ENCODE measurements at places on chromosomes 3 and 15.

- no peak for DNase-seq
Observed at GRCh38 chr3:52086461-52086860, 30.1 kb upstream of the DUSP7 start.

GRCh38 chr3:102484363-102484762, 49.5 kb downstream of the ZPLD1 start:
- no peak for DNase-seq

DNA sequence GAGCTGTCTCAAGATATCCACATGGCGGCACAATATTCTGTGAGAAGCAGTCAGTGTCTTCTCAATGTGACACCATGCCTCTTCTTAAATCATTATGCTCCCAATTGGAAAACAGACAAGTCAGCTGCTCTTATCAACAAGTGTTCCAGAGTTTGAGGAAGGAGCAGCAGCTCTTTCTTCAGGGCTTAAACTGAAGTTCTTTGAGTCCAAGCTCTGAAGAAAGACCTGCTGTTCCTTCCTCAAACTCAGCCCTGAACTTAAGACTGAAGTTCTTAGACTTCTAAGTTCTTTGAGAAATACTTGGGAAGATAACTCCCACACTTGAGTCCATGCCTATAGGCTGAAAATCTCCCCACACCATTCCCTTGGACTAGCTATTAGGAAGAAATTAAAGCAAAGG, 43.4 kb downstream of the NPTN start:
- DNase-seq = no peak

- no peak for DNase-seq
Observed at GRCh38 chr3:47464588-47464987, 11.2 kb downstream of the SCAP start.

- DNase-seq = no peak
Observed at GRCh38 chr3:146454796-146455195, 14.6 kb downstream of the PLSCR2 start.

GRCh38 chr15:37375519-37375918, 275.2 kb upstream of the MEIS2 start:
- no peak for DNase-seq

DNA sequence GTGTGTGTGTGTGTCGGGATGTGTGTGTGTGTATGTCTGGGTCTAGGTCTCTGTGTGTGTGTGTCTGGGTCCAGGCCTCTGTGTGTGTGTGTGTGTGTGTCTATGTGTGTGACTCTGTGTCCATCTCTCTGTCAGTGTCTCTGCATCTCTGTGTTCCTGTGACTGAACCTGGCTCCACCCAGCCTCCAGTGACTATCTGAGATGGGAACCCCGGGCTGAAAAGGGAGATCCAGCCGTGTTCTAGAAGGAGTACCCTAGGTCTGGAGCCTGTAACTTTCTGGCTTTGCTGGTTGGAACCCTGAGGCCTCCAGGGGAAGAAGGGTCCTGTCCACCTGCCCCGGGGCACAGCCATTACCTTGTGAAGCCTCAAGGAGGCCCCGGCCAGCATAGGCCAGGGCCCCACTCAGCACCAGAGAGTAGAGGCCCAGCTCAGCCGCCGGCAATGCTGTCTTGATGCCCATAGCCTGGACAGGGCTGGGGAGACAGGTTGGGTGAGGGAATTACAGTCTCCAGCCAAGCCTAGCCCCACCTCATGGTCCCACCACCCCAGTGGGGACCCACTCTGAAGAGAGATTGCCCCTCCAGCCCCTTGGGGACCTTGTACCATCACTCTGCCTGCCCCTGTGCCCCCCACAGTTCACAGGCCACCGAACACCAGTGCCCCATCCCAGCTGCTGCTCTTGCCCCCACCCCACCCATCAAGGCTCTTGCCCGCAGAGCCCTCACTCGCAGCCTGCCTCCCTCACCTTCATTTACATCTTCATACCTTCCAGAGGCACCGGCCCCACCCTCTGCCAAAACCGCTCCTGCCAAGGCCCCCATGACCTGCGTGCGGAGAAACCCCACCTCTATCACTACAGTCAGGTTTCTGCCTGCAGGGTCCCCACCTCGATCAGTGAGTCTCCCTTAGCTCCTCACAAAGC, 2.0 kb downstream of the HHATL start:
- DNase-seq = no peak

DNA sequence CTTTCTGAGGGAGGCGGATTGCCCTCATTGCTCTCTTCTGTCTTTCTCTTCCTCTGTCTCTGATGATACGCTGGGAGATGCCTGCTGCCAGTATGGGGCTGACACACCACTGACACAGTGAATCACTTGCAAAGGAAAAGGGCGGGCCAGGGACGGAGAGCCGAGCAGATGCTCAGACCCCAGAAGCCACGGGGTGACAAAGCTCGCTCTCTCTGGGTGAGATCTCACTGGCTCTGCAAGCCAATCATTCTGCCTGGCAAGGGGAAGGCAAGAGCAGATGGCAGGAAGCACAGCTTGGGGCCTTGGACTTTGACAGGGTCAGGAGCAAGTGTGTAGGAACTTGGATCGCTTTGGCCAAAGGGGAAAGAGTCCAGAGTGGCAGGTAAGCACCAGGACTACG, 198.7 kb downstream of the NTRK3 start:
- DNase-seq = no peak

DNA sequence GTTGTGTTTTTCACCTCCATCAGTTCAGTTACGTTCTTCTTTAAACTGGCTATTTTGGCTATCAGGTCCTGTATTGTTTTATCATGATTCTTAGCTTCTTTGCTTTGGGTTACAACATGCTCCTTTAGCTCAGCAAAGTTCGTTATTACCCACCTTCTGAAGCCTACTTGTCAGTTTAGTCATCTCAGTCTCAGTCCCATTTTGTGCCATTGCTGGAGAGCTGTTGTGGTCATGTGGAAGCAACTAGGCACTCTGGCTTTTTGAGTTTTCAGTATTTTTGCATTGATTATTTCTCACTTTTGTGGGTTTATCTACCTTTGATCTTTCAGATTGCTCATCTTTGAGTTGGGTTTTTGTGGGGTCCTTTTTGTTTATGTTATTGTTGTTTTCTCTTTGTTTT, 151.3 kb downstream of the CFAP20DC start:
- no peak for DNase-seq

DNA sequence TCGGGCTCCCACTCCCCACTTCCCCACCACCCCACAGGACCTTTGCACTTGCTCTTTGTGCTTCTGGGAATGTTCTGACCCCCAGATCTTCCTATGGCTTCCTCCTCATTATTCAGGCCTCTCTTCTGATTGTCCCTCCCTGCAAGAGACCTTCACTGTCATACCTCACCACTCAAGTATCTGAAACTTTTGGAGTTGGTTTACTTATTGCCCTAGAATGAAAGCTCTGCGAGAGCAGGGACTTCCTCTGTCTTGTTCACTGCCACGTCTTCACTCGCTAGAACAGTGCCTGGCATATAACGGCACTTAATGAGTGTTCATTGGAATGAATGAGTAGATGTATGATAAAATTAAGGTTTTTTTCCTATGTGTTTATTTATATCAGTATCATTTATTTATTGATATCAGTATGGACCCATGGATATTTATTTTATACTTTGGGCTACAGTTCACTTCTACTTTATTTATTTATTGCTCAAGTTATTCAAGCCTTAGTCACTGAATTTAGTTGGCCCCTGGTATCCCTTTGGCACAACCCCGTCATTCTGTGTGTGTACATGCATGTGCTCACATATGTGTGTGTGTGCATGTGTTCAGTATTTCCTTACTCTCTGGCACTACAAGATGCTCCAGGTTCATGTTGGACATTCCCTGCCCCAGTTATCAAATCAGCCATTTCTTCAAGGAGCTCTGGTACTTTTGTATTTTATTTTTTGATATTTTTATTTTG, 197.6 kb downstream of the THSD4 start:
- no peak for DNase-seq

GRCh38 chr3:101900316-101900715, 51.0 kb downstream of the NFKBIZ start:
- no peak for DNase-seq

DNA sequence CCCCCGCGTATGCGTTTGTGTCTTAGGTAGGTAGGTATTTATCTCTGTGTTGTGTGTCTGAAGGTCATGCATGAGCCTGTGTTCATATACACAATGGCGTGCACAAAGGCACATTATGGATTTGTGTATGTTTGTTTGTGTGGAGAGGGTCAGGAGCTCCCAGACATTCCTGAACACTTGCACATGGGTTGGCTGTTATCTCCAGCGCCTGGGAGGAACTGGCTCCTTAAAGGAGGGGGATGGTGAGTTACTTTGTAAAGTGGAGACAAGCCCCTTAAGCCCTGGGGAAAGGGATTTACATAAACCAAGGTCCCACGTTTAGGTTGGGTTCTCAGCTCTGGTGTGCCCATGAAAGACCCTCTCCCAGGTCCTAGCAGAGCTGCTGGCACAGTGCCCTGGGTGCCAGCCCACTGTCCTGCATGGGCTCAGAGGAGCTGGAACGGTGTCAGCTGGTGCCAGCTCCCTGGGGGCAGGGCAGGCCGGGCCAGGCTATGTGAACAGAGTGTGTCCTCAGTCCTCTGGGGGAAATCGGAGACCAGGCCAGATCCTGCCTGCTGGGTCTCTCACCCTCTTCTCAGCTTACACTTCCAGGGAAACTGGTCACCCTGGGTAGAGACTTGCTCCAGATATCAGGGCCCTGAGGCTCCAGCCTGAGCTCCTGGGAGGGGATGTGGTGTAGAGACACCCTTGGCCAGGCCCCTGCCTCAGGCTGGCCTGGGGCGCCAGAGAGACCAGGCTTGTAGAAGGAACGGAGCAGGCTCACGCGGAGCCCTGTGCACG, 25.1 kb downstream of the SNX33 start:
- no peak for DNase-seq

DNA sequence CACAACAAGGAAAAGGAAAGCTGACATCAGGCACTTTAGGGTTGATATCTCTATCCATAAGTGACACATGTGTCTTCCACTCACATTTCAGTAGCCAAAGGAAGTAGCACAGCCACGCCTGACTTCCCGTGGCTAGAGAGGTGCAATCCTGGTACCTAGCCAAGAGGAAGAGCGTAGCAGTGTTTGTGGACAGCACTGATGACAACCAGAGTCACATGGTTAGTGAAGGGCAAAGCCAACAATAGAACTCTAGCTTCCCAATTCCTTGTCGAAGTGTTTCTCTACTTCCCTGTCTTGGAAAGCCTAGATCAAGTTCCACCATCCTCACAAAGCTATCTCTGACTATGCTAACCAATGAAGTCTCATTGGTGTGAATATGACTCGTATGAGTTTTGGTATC, 189.2 kb downstream of the RSL24D1 start:
- no peak for DNase-seq

GRCh38 chr3:33807191-33807590, 8.8 kb downstream of the PDCD6IP start:
- DNase-seq = no peak

DNA sequence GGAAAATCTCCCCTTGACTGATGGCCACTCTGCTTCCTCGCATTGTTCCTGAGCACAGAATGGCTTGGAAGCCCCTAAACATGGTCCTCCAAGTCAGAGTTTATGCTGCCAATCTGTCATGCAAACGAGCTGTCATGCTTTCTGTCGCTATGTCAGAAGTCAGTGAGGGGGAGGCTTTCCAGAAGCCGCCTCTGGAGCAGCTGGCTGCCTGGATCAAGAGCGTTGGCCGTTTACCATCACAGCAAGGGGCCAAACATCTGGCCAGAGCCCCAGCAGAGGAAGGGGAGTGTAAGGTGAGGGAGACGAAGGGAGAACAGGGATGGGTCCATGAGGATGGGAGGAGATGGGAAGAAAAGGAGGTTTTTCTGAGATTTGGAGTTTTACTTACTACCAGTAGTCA, 372.6 kb upstream of the NR2F2 start:
- DNase-seq = no peak

DNA sequence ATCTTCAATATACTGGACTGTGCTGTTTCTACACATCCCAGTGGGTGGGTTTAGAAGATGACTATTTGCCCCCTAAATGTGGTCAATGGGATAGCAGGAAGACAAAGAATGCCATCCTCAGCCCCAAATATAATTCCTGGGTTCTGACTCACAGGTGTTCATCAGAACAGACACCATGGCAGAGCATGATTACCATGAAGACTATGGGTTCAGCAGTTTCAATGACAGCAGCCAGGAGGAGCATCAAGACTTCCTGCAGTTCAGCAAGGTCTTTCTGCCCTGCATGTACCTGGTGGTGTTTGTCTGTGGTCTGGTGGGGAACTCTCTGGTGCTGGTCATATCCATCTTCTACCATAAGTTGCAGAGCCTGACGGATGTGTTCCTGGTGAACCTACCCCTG, 3.0 kb downstream of the CXCR6 start:
- no peak for DNase-seq

DNA sequence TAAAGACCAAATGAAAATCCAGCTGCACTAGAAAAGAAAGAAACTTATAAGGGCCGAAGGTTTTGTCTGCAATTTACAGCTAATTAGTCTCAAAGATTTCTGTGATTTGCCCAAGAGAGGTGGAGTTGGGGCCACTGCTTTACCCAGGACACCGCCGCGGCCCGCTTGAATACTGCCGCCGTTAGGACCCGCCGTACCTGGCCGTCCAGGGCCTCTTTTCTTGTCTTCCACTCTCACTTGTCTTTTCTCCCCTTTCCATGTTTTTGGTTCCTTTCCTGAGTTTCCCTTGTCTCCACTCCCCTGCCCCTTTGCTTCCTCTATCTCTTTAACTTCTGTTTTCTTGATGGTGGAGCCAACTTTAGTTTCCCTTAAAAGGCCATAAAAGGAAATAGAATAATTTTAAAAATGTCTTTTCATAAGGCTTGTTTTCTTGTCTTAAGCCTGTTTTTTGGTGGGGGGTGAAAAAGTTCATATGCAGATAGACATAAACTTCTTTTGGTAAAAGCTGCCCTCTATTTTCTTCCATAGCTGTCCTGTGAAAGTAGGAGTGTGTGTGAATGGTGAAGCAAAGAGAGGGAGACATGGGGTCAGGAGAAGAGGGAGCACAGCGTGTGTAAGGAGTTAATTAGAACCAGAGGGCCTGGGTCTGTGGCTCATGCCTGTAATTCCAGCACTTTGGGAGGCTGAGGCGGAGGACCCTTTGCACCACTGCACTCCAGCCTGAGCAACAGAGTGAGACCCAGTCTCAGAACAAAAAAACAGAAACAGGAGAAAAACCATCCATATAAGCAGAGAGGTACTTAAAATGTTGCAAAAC, 16.0 kb upstream of the CCNL1 start:
- DNase-seq = no peak

Data from activated T-cell treated with anti-CD3 and anti-CD28 coated beads for 1 hour (primary cell).